ENCODE measurements at places on chromosomes 7 and 10. TPM values are rescaled to one million over a fixed set of nuclear protein-coding genes. Genes with fewer than 3 reads are reported as not detected.

The PAPOLB gene
- not detected for total RNA-seq

- no peak for DNase-seq
Measured at GRCh38 chr7:140512317-140513000, 33.2 kb upstream of the MKRN1 start.

DNA sequence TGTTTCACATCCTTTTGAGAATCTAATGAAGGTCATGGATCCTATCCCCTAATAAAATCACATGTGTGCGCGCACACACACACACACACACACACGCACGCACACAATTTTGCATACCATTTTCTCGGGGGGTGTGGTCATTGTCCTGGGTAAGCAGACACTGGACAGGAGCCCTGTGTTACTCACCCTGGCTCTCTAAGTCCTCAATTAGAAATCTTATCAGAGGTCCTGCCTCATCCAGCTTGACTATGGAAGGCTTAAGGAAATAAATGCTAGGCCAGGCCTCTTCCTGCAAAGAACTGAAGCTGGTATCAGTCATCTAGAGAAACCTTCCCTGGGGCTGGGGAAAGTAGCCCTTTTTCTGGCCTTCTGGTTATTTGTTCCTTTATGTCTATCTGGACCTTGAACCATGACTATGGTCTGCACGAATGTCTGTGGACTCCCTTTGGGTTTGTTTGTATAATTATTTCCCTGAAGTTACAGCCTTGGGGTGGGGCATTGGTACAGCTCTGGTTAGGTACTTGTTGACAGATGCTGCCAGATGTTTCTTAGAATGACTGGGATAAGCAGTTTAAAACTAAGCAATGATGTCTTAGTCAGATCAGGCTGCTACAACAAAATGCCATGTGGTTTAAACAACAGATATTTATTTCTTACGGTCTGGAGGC is 208.5 kb downstream of the CCDC3 start:
- no peak for DNase-seq

DNA sequence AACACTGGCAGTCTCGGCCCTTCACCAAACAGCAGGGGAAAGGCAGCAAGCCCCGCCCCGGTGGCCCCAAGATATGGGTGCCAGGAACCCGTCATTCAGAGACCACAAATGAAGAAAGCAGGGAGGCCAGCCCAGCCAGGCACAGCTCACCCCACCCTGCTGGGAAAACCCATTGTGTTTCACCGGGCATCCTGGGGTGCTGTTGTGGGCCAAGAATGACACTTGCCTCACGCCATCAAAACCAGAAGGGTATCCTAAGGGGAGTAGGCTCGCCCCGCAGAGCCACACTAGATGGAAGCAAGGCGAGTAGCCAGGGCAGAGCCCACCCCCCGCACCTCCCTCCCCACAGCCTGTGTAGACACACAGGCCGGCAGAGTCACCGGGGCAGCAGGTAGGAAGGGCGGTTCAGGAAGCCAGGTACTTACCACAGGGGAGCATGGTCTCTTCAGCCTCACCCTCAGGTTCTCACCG is 72.5 kb upstream of the KCNMA1 start:
- DNase-seq, result no peak

GRCh38 chr7:2024567-2024918 is 208.2 kb downstream of the MAD1L1 start:
- no peak for DNase-seq

The IFIT1B gene
- not detected for total RNA-seq

DNA sequence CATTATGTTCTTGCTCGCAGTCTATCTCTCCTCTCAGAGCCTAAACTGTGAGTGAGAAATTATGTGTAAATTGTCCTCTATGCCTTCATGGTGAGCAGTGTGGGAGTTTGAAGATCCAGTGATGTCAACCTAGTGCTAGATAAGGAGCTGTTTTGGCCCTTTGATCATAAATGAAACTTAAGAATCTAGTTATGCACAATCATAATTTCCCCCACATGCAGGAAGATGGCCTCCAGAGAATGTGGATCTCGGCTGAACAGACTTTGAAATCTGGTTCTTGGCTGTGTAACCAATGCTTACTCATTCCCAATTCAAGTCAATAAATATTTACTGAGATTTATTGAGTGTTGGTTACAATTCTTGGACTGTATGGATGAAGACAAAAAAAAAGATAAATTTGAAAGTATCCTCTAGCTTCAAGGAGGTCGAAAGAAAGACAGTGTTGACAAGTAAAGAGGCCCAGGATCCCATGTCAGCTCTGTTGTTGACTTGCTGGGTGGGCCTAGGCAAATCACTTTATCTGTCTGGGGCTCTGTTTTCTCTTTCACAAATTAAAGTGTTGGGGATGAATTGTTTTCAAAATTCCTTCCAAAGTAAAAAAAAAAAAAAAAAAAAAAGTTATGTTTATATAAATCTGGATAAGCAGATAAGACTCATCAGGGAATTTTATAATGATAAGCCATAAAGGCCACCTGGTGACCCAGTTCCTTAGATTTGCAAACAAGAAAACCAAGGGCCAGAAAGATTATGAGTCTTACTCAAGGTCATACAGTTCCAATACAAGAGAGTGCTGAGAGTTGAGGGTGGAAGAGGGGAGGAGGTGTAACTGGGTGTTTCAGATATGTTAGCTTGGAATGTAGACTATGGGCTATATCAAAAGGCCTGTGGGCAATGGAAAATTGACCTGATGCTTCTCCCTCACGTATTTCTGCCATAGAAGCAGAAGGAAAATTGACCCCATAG is 969.9 kb downstream of the KCNMA1 start:
- no peak for DNase-seq

The HOXA9 gene
- 0.95 TPM for total RNA-seq

The MRLN gene
- total RNA-seq, result not detected

- no peak for DNase-seq
Measured at GRCh38 chr10:124608093-124608721, 136.0 kb downstream of the FAM53B start.

- DNase-seq, result no peak
Measured at GRCh38 chr10:103139803-103140202, 53.3 kb downstream of the NT5C2 start.

The ATP5MK gene
- total RNA-seq, result 127 TPM

The GFRA1 gene
- 0.20 TPM for total RNA-seq

DNA sequence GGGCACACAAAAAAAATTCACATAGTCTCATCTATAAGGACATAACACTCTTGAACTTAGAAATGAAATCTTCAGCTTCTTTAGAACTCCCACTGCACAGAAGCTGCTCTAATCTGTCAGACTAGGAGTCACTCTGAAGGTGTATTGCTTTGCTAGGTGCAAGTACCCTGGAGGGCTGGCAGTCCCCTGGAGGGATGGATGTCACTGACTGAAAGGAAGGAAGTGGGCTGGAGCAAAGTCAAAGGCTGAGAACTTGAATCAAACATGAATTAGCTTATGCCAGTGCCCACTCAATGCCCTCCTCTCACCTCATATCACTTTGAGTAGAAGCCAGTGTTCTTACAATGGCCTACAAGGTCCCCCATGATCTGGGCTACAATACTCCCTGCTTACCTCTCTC is 140.3 kb upstream of the ANKRD1 start:
- DNase-seq, result no peak

- no peak for DNase-seq
Measured at GRCh38 chr10:43906490-43906889, 257.8 kb upstream of the ZNF32 start.

GRCh38 chr7:158252081-158252836 is 335.4 kb downstream of the PTPRN2 start:
- no peak for DNase-seq

The EDRF1 gene
- total RNA-seq, result 45.8 TPM

The H2AZ2 gene
- total RNA-seq, result 158 TPM

DNA sequence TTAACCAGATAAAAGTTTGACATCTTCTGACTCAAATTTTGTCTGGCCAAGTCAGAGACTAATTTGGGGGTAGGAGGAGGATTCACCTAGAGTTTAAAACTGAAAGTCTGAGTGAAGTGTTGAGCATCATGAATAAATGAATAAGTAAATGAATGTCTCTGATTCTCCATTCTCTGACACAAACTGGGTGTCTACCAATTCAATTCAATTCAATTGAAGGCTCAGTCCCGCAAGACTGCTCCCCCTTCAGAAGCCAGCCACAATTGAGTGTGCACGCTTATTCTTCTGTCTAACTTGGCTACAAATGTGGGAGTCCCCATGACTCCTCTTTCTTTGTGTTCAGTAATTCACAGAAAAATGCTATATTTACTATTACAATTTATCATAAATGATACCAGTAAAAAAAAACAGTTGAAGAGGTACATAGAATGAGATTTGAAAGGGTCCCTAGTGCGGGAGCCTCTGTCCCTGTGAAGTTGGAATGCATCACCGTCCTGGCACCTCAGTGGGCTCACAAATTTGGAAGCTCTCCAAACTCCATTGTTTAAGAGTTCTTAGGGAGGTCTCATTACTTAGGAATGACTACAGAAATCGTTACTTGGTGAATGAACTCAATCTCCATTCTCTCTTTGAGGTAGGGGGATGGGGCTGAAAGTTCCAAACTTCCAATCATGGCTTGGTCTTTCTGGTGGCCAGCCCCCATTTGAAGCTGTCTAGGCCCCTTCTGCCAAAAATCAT is 243.7 kb upstream of the PHYHIPL start:
- DNase-seq, result no peak

DNA sequence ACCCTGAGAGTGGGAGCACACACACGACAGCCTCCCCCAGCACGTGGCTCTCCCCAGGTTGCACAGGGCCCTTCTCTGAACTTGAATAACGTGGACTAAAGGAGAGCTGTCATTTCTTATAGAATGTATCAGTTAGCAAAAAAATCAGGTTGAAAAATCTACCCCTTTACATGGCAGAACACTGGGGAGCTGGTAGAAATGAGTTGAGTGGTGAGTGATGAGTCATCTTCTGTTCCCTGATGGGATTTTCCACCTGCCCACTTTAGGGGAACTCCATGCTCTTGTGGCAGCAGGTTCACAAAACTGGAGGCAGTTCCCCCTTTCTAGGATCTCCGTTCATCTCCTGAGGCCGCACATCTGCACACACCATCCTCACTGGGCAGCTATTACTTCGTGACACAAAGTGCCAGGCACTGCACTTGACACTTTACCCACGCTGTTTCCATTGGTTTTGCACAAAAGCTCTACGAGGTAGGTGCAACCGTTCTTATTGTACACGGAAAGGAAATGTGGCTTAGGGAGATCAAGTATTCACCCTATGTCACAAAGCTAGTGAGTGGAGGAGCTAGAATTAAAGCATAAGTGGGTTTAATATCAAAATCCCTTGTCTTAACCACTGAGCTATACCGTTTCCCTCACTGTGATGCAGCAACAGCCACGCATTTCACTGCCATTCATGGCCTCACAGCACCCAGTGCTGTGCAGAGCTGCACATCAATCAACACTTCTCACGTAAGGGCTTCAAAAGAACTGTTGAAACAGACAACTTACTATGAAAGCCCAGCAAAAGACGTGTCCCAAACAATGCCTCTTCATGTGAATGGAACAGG is 80.2 kb downstream of the RNF216 start:
- DNase-seq, result peak; percentile 50

The ZNF488 gene
- not detected for total RNA-seq

The CYP17A1 gene
- total RNA-seq, result 3.2 TPM

DNA sequence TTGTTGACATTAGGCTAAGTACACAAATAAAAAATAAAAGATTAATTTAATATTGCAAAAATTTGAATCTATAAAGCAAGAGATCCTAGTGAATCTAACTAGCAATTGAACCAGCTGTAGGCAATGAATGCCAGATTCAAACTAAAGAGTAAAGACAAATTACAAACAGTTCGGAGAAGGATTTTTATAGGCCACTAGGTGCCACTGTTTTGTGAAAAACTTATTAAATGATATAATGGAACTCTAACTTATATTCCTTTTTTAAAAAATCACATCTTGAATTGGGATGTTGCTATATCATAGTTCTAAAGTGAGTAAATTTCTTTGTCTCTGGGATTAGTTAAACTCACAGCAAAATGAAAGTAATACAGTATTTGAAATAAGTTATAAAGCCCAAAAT is 39.1 kb upstream of the GNAI1 start:
- no peak for DNase-seq

DNA sequence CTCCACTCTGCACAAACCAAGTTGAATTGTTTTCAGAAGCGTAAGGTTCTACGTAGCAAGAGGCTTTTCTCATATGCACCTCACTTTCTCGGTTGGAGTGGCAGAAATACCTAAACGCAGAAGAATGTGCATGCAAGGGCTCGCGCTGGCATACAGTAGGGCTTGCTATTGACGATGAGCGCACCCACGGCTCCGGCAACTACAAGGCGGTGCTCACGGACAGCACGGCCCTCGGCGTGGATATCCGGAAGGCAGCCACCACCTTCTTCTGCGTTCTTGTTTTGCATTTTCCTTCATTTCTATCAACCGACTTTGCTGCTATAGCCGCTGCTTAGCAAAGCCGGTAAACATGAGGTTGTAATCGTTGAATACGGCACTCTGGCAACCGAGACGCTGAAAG is 51.1 kb upstream of the UBE3C start:
- DNase-seq, result no peak

DNA sequence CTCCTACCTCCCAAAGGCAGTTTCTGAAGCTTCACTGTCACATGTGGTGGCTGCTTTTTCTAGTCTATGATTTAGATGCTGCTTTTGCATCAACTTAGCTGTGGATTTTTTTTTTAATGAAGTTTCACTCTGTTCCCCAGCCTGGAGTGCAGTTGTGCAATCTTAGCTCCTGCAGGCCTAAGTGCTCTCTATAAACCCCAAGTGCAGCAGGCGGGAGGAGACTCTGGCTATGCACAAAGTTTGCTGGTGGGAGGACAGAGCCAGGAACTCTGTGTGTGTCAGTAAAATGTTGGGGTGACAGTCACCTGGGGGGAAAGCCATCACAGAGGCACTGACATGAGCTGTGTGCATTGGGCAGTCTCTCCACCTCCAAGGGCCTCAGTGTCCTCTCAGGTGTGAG is 138.8 kb upstream of the FAM20C start:
- DNase-seq, result no peak

- no peak for DNase-seq
Measured at GRCh38 chr10:113867904-113868303, 13.4 kb downstream of the NHLRC2 start.

DNA sequence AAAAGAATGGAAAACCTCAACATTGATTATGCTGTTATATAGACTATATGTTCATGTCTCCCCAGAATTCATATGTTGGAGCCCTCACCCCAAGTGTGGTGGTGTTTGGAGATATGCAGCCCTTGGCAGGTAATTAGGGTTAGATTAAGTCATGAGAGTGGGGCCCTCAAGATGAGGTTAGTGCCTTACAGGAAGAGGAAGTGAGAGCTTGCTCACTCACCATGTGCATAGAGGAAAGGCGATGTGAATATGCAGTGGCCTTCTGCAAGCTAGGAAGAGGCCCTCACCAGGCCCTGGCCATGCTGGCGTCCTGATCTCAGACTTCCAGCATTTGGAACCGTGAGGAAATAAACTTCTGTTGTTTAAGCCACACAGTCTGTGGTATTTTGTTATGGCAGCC is 14.8 kb downstream of the ZNF33A start:
- DNase-seq, result no peak

The DOCK1 gene
- total RNA-seq, result 0.28 TPM

GRCh38 chr10:104498347-104499081 is 142.6 kb upstream of the SORCS3 start:
- DNase-seq, result no peak

GRCh38 chr7:81234896-81235295 is 316.0 kb upstream of the SEMA3C start:
- DNase-seq, result no peak
